AG08396 (cell line): ENCODE measurements at places on chromosomes 2 and 18.

DNA sequence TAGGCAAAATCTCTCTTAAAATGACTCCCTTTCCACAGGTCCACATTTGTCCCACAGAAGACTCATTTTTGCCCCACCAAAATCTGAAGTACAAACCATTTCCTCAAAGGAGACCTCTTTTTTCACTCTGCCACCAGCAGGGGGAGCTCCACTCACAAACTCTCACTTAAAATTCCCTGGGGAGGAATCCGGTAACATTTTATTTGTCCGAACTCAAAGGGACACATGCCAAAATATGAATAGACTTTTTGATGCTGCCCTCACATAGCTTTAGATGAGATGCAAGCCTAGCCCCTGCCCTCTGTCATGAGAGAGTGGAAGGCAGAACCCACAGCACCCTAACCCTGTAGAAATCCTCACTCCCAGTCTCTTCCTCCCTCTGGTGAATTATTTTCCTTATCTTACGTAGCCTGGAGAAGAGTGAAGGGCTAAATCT, 57.1 kb downstream of the RMDN2 start:
- peak; percentile 48 for DNase-seq

DNA sequence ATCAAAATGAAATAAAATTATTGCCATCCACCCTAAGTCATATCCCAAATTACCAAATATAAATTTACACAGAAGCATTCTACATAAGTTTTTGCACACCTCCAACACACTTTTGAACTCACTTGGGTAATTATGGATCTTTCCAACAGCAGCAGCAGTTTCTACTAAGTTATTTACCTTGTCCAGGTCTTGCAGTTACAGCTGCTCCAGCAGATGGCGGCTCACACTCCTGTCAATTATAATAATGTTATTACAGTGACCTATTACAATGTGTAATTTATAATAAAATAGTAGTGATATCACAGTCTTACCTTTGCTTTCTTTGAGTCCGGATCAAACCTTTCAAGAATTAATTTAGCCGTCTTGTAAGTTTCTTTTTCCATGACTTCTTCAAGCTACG, 37.9 kb downstream of the LNPK start:
- no peak for DNase-seq

DNA sequence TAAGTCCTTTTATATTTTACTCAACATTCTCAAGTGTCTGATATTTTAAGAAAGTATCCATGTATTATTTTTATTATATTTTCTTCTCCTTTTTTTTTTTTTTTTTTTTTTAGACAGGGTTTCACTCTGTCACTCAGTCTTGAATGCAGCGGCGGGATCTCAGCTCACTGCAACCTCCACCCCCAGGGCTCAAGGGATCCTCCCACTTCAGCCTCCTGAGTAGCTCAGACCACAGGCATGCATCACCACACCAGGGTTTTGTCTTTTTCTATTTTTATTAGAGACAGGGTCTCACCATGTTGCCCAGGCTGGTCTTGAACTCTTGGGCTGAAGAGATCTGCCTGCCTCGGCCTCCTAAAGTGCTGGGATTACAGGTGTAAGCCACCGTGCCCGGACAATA, 212.1 kb downstream of the TCF4 start:
- DNase-seq, result no peak

GRCh38 chr2:122575076-122575475, 819.6 kb downstream of the TSN start:
- DNase-seq, result no peak

DNA sequence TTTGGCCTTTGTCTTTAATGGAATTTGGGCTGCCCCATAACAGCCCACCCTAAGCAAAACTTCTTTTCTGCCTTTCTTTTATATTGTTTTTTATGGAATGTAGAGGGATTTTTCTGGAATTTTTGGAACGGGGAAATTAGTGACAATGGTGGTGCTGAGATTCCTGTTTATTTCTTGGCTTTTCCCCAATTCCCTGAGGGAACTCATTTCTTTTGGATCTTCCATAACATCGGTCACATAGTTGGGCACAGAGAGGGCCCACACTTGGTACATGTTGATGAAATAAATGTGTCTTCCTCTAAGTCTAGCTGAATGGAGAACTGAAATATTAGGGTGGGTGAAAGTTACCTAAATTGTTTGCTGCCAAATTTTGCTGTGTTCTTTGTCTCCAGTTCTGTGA, 191.6 kb upstream of the TNP1 start:
- DNase-seq, result no peak

- peak; percentile 69 for DNase-seq
These were observed 87.3 kb downstream of the HNRNPLL start for GRCh38 chr2:38515155-38516074.
